Kidney (tissue), 22 donors: ENCODE measurements at places on chromosomes 16 and 17. TPM values are rescaled to one million over a fixed set of nuclear protein-coding genes. Genes with fewer than 3 reads are reported as not detected.

- H3K4me3 ChIP-seq = no peak overlapping the region
- no peaks in the 10 kb centered on the region for H3K36me3 ChIP-seq
- no peaks in the 10 kb centered on the region for H3K27me3 ChIP-seq
- H3K4me1 ChIP-seq = peaks cover 6% of the 10 kb centered on the region
Observed at GRCh38 chr17:32253117-32253611, 12.5 kb upstream of the RHBDL3 start.

Gene PYDC1
- not detected for total RNA-seq

DNA sequence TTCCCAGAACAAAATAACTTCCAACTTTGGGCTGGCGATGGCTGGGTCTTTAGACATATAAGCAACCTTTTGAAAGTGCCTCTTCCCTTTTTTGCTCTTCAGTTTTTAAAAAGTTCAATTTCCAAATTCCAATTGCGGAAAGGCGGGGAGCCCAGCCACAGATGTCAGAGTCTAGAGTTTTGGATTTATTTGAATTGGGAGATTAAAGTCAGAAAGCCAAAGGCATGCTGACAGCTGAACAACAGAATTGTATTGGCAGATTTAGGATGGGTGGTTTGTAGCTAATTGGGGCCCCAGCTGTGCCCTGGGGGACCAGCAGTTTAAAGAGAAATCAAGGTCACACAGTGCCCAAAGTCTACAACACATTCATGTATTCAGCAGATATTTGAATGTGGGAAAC lies 10.5 kb downstream of the YPEL2 start:
- DNase-seq = no peak
- no peak overlapping the region for H3K4me3 ChIP-seq
- H3K4me1 ChIP-seq = peaks cover 35% of the 10 kb centered on the region
- H3K27me3 ChIP-seq = no peaks in the 10 kb centered on the region
- H3K27ac ChIP-seq = no peak overlapping the region

Gene CCL4
- total RNA-seq = 5.1 TPM

Gene CTRB1
- not detected for total RNA-seq

- no peak overlapping the region for H3K4me3 ChIP-seq
- H3K4me1 ChIP-seq = peaks cover 25% of the 10 kb centered on the region
- H3K27me3 ChIP-seq = no peaks in the 10 kb centered on the region
- DNase-seq = no peak
- peak overlapping the region; percentile 92 for H3K27ac ChIP-seq
Observed at GRCh38 chr16:30414159-30414558, 6.8 kb downstream of the ZNF771 start.

DNA sequence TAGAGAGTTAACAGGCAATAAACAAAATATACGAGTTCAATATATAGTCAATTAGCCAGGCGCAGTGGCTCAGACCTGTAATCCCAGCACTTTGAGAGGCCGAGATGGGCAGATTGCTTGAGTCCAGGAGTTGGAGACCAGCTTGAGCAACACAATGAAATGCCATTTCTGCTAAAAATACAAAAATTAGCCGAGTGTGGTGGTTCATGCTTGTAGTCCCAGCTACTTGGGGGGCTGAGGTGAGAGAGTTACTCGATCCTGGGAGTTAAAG lies 69.8 kb upstream of the TOB1 start:
- no peak overlapping the region for H3K4me3 ChIP-seq
- H3K4me1 ChIP-seq = no peaks in the 10 kb centered on the region
- no peaks in the 10 kb centered on the region for H3K36me3 ChIP-seq
- no peak for DNase-seq
